ENCODE measurements at places on chromosomes 4 and X.

GRCh38 chr4:128153800-128154199, 92.7 kb downstream of the LARP1B start:
- no peak for DNase-seq

DNA sequence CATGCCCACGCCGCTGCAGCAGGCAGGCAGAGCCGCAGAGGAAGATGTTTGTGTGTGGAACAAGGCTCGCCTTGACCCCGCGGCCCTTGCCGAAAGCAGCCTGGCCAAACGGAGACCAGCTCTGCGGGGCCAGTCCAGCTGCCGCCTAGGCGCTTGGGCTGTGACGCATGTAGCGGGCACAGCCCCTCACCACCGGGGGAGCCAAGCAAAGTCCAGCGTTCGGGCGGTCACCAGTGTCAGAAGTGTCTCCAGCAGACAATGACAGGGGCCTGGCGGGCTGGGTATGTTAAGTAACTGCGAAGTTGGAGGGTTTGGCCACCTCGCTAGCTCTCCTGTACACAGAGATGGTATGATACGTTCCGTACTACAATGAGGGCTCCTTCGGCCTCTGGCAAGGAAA, 1.3 kb downstream of the AMER1 start:
- DNase-seq = no peak

- DNase-seq = no peak
Observed at GRCh38 chrX:123962006-123962467, 531 bp downstream of the STAG2 start.

DNA sequence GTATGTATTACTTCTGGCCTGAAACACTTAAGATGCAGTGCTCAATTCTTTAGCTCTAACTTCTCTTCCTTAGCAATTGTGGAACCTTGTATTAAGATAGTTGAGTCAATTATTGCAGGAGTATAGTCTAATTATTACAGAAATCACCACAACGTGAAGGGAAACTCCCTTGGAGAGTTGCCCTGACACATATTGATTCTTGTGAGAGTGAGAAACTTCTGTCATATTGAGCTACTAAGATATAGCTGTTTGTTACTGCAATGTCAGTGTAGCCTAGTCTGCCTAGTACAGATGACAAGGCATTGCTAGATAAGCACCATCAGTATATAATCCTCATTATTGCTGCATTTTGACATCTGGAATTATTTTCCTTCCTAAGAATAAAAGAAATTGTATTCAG, 82.7 kb upstream of the TEX13C start:
- DNase-seq = no peak

DNA sequence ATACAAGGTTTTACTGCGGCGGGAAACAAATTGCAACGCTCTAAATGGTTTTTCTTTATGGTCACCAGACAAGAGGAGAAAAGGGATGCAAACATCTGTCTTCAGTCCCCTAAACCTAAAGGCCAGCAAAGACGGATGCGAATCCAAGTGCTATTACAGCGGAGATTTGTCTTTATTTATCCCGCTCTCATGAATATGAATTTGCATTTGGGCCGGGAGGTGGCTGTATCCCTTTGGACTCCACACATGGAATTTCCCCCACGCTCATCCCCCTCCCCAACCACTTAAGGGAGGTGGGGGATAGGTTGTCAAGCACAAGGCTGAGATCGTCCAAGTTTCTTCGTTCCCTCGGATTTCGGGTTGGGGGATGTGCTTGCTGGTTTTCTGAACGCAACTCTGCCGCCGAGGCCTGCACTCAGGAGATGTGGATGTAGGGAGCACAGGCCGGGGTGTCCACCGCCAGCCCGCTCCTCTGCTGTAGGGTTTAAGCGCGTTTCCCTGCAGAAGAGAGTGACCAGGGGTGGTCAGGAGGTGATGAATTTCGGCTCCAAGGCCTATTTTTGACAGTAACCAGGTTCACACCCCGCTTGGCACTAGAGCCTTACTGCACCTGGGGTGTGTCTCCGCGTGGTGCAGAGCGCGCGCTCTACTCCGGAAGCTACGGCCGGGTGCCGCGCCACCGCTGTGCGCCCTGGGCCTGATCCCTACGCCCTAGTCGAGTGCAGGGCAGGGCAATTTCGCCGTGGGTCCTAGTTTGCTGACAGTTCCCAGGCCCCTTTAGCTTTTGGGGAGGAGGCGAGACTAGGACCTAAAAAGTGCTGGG, 2.3 kb upstream of the PHOX2B start:
- DNase-seq = peak; percentile 78

DNA sequence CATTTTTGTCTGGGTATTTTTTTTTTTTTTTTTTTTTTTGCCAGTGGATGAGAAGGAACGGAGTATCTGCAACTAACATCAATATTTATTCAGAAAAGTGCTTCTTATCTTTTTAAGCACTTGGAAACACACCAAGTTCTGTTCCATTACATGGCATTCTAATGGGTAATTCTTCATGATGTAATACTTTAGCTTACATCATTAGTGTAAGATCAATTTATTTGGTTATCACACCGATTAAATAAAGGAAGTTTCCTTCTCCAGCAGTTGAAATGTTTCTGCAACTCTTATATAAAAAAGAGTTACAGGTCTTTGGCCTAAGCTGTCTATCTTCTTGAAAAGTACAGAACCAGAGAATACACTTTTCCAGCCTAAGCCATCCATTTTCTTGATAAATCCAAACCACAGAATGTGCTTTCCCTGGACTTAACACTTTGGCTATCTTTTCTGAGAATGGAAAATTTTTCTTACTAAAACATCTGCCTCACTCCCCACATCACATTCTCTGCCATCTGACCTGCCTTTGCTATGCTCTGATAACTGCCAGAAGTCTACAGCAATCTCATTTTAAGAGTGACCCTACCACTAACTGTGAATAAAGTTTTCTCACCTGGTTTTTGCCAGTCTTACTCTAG, 191.9 kb upstream of the MAB21L2 start:
- DNase-seq = no peak

GRCh38 chrX:45006002-45006800, 133.2 kb downstream of the KDM6A start:
- no peak for DNase-seq

DNA sequence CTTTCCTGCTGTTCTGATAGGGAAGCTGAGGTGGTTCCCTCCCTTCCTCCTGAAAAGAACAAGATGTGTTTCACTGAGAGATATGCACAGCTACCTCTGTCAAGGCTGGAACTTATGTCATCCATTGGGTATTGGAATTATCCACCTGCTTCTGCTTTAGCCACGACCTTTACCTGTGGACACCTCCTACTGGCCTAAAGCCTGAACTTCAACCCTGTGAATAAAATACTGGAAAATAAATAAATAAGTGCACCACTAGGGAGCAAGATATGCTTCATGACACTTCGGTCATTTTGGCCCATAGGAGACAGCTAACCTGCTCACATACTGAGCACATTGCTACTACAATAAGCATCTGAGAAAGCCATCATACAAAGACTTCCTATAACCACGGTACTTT, 419.9 kb upstream of the NWD2 start:
- no peak for DNase-seq

DNA sequence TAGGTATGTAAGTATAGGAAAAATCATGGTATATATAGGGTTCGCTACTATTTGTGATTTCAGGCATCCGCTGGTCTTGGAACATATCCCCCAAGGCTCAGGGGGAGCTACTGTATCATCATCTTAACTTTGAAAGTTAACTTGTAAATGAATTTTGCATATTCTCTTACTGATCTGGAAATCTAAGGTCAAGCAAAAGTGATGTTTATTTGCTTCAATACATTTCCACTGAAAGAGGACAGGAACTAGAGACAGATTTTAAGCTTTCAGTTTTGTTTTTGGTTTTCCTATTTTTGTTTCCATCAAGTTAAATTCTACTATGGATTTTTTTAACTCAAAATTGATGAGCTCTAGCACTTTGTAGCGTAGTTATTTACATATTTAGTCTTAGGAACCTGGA, 56.2 kb downstream of the NAF1 start:
- no peak for DNase-seq

- DNase-seq = no peak
Observed at GRCh38 chr4:76969941-76970529, 20.5 kb downstream of the SEPTIN11 start.

GRCh38 chr4:126738926-126739325, 893.8 kb upstream of the INTU start:
- no peak for DNase-seq

GRCh38 chr4:2672082-2672481, 84.1 kb downstream of the TNIP2 start:
- no peak for DNase-seq

- peak; percentile 64 for DNase-seq
Observed at GRCh38 chrX:100340491-100341141, 69.5 kb downstream of the PCDH19 start.

- no peak for DNase-seq
Observed at GRCh38 chr4:153645183-153645582, 38.9 kb upstream of the TLR2 start.

DNA sequence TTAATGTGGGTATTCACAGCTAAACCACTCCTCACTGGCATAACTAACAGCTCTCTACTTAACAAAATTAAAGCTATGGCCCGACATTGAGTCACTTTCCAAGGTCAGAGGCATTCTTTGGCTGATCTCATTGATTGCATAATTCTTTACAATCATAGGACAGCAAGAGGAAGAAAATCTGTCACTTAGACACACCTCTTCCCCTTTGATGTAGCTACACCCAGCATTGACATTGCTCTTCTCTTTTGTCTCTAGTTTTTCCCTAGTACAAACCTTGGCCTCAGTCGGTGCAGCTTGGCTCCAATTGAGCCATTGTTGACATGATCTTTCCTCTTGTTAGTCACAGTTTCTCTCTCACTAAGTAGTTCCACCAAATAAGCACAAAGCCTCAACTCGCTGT, 313.3 kb upstream of the ACTRT1 start:
- no peak for DNase-seq

DNA sequence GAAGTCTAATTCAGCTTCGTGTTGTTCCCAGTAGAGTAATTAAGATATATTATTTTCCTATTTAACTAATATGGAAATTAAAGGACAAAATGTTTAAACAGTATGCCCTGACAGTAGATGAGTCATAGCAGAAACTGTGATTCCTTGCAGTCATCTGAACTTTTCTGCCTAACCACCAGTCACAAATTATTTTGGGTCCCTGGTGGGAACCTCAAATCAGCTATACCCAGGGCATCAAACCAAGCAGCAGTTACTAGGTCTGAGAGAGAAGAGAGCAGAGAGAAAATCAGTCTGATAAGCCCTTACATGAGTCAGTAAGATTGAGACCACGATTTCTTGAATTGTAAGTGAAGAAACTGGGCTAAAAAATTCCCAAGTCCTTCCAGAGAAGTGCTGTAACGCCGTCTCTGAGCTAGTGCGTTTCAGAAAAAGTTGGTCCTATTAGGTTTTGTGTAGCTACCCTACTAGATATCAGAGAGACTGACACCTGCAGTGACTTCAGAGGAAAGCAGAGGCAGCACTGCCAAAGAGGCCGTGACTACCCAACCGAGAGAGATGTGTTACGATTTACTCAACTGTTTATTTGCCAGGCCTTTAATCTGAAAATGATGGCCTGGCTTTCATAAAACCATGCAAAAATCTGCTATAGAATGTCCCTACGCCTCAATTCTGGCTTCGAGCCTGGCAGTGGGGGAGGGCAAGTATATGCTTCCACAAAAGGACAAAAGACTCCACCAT, 21.7 kb upstream of the GPM6A start:
- peak; percentile 63 for DNase-seq

- DNase-seq = no peak
Observed at GRCh38 chr4:123478859-123479345, 82.3 kb downstream of the SPRY1 start.

GRCh38 chrX:110746014-110746413, 49.6 kb downstream of the CHRDL1 start:
- DNase-seq = no peak

GRCh38 chrX:73563738-73564068, 706 bp downstream of the CHIC1 start:
- no peak for DNase-seq

DNA sequence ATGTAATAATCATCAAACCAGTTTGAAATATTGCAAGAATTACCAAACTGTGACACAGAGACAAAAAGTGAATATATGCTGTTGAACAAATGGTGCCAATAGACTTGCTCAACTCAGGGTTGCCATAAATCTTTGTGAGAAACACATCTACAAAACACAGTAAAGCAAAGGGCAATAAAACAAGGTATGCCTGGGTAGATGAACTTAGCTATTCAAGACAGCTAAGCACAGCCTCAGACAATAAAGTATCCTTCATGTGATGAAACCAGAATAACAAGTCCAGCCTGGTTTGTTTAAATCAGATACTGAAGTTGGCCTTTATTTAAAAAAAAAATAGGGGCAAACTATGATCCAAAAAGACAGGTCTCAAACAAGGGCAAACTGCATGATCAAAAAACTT, 19.2 kb downstream of the LAMTOR3 start:
- no peak for DNase-seq

GRCh38 chr4:165288226-165288625, 39.2 kb upstream of the MSMO1 start:
- DNase-seq = no peak

GRCh38 chrX:11665168-11666111, at the start of gene ARHGAP6:
Gene ARHGAP6 (minus strand): TSS chrX:11665920. CDS start chrX:11664828, 1,092 bp downstream.
- DNase-seq = peak; percentile 80

GRCh38 chrX:49915361-49916222, 6.8 kb upstream of the CLCN5 start:
- peak; percentile 38 for DNase-seq

DNA sequence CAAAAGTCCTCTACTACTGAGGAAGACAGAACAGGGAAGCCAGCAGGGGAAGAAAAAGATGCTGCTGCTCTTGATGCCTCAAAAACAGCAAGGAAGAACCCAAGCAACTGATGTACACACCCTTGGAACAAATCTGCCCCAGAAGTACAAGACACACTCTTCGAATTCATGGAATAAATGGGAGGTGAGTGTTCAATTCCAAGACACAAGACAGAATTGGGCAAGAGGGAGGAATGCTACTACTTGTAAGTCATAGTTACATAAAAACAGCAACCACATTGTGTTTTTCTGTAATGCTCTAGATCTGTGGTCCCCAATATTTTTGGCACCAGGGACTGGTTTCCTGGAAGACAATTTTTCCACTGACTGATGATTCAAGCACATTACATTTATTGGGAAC, 58.0 kb upstream of the H2AZ1 start:
- no peak for DNase-seq

DNA sequence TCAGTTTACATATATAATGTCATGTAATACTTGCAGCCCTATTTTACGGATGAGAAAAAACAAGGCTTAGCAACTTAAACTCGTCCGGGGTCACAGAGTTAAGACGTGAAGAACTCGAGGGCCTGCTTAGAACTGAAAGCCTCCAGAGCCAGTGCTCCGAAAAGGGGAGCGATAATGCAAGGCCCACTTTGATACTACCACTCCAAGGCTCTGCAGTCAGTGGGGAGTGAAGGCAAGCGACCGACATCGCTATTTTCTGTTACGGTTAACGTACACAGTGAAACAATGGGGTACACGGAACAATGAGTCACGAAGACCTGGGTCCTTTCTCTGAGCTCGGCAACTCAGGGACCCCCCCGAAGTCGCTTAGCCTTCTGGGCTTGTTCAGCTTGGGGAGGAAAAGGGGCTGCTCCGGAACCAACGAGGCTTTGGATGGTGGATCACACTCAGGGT, 965 bp downstream of the PPA2 start:
- DNase-seq = no peak

GRCh38 chr4:80576796-80577195, 241.3 kb downstream of the CFAP299 start:
- DNase-seq = no peak

GRCh38 chr4:58590722-58591121, 1480.5 kb upstream of the IGFBP7 start:
- no peak for DNase-seq

GRCh38 chrX:120306630-120307029, 4.6 kb downstream of the TMEM255A start:
- no peak for DNase-seq

- DNase-seq = no peak
Observed at GRCh38 chrX:153488231-153488914, 6.4 kb upstream of the BGN start.

GRCh38 chrX:11585174-11585573, 80.5 kb downstream of the ARHGAP6 start:
- no peak for DNase-seq

Measured in retina (tissue), 1 donor.